ENCODE measurements at places on chromosomes 4 and X.

- no peak for DNase-seq
These were observed 365.2 kb downstream of the PRDM5 start for GRCh38 chr4:120557372-120557771.

DNA sequence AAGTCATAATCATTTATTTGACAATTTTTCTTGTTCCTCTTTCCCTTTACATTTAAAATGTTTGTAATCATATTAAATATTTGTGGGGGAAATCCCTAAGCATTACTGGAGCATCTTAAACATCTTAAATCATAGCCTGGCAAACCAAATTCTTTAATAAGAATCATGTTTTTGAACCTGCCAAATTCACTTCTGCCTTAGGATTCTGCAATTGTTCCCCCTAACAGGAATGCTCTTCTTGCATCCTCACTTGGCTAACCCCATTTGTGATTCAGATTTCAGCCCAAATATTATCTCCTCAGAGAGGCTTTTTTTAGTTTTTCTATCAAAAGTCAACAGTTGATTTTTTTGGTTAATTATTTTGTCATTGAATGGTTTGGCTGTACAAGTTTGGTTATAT lies 241.1 kb downstream of the MAPK10 start:
- no peak for DNase-seq

DNA sequence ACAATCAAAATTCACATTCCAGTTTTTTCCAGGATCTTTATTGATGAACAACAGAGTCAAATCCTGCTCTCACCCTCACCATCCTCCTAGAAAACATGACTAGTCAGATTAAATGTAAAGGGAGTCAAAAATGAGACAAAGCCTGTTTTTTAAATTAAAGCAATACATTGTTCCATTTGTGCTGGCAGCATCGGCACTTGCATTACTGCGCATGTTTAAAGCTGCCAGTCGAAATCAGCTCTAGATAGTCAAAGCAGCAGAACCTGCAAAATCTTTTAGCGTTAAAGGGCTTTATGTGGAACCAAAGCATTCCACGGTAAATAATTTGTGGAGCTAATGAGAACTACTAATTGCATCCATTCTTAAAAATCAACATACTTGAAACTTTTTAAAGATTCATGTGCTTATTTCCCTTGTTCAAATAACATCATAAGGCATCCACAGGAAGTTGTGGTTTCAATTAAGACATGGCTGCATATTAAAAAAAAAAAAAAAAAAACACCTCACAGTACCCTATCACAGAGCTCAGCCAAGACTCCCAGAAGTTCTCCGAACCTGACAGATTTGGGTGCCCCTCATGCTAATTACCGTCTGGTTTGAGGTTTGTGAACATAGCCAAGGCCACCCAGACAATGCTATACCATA lies 82.2 kb downstream of the SH3KBP1 start:
- DNase-seq = no peak

DNA sequence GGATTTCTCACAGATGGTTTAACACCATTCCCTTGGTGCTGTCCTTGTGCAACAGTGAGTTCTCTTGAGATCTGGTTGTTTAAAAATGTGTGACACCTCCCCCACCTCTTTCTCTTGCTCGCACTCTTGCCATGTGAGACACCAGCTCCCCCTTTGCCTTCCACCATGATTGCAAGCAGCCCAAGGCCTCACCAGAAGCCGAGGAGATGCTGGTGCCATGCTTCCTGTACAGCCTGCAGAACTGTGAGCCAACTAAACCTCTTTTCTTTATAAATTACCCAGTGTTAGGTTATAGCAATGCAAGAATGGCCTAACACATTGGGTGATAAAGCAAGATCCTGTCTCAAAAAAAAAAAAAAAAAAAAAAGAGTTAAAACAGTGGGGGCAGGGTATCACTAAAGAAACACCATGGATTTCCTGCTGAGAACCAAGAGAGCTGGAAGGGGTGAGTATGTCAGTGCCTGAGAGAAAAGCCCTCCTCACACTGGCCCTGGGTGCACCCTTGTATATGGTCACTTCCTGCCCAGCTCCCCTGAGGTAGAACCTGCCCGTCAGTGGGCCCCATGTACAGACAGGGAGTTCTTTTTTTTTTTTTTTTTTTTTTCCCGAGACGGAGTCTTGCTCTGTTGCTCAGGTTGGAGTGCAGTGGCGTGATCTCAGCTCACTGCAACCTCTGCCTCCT lies 46.4 kb downstream of the APOO start:
- DNase-seq = no peak

DNA sequence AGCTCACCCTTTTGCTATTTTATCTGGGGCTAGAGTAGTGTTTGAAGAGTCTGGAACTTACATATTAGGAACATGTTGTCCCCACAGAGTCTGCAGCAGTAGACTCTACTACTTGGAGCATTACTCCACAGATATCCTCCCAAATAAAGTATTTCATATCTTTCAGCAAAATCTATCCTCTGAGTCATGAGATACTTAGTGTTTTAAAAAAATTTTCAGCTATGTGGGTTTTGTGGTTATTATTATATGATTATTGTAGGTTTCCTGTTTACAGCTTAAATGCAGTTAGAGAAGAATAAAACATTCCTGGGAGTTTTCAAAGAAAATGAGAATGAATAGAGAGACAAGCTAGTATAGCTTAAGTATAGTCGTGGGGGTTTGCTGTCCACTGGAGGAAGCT lies 30.9 kb downstream of the PAGE2 start:
- no peak for DNase-seq

DNA sequence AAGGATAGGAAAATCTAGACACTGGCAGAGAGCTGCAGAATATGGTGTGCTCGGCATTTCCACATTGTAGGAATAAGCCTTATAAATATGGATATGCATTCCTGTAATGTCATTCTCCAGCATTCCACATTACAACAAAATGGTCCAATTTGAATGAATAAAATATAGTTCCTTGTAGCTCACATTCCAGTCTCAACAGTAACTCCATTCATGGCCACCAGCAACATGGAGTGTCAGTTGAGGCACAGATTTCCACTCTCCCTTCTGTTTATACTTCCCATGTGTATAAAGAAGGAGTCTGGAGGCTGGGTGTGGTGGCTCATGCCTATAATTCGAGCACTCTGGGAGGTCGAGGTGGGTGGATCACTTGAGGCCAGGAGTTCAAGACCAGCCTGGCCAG lies 84.5 kb downstream of the AASDH start:
- no peak for DNase-seq

- no peak for DNase-seq
These were observed 167.6 kb downstream of the ARHGAP10 start for GRCh38 chr4:147899512-147899911.

- DNase-seq = no peak
These were observed 335.8 kb downstream of the FAT4 start for GRCh38 chr4:125650557-125650956.

DNA sequence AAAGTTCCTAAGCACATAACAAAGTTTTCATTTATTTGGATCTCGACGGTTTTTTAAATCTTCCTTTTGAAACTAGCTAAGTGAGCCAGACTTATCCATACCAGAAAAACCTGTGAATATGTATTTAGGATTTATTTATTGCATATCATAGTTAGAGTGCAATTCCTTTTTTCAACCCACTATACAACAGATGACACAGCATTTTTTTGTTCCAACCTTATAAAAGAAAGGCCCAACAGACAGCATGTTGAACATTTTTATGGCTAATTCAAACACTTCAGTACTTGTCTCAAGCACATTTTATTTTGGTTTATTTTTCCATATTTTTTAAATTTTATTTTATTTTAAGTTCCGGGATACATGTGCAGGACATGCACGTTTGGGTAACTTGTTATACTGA lies 15.1 kb upstream of the RNF128 start:
- no peak for DNase-seq

- DNase-seq = no peak
These were observed 62.4 kb downstream of the NPFFR2 start for GRCh38 chr4:72094059-72094797.

DNA sequence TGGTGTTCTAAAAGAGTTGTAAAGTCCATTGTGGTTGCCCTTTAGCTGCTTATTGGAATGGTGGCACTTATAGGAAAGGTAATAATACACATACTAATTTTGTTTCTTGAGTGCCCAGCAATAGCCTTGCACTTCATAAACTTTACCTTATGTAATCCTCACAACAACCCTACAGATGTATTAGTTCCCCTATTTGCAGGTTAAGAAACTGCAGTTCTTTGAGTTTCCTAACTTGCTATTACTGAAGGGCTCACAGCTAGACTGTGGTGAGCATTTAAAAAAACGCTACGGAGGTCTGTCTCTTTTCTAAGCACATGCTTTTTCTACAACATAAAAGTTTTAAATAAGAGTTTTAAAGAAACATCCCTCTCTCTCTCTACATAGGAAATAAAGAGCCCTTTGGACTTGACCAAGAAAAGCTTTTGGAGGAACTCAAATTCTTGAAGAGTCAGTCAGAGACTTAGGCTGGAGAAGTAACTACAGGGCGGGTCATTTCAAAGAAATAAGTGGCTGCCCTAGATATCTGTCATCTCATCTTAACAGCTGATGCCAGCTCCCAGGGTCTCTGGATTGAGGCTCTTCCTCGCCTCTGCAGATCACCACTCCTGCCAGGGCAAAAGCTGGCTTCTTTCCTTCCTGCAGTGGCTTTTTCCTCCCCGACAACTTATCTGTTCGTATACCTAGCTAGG lies 42.0 kb upstream of the FBXW7 start:
- no peak for DNase-seq

GRCh38 chr4:46793036-46793435 lies 116.0 kb downstream of the COX7B2 start:
- no peak for DNase-seq

- no peak for DNase-seq
These were observed 356.1 kb downstream of the HNRNPD start for GRCh38 chr4:82017680-82018079.

Measured in activated naive CD4-positive, alpha-beta T cell (primary cell).